ENCODE measurements at places on chromosomes 12 and 14. TPM values are rescaled to one million over a fixed set of nuclear protein-coding genes. Genes with fewer than 3 reads are reported as not detected.

TTC9 gene
- total RNA-seq, result 0.15 TPM

C12orf60 gene
- 1.3 TPM for total RNA-seq

IL31 gene
- total RNA-seq, result not detected

PAH gene
- not detected for total RNA-seq

OTX2 gene
- total RNA-seq, result not detected

CABP1 gene
- 0.66 TPM for total RNA-seq

ANKS1B gene
- total RNA-seq, result 0.87 TPM

NAV3 gene
- 41.2 TPM for total RNA-seq

OTOGL gene
- under 0.01 TPM for total RNA-seq

MAP3K12 gene
- 61.9 TPM for total RNA-seq

NANOG gene
- total RNA-seq, result under 0.01 TPM

NFE2 gene
- 1.2 TPM for total RNA-seq

ATF1 gene
- 23.0 TPM for total RNA-seq

MCRS1 gene
- 62.8 TPM for total RNA-seq

NR1H4 gene
- not detected for total RNA-seq

VPS37B gene
- 18.6 TPM for total RNA-seq

SLC25A47 gene
- total RNA-seq, result not detected

SLCO1A2 gene
- total RNA-seq, result not detected

KRT73 gene
- total RNA-seq, result not detected

RAD9B gene
- 0.29 TPM for total RNA-seq

NKX2-1 gene
- not detected for total RNA-seq

TAS2R30 gene
- total RNA-seq, result 3.6 TPM

VRTN gene
- total RNA-seq, result not detected

LGR5 gene
- not detected for total RNA-seq

Measured in smooth muscle cell of trachea (primary cell).